ENCODE measurements at places on chromosomes 1 and 21.
A peak's percentile ranks its signal among the peaks of the same experiment; 100 is the strongest.

DNA sequence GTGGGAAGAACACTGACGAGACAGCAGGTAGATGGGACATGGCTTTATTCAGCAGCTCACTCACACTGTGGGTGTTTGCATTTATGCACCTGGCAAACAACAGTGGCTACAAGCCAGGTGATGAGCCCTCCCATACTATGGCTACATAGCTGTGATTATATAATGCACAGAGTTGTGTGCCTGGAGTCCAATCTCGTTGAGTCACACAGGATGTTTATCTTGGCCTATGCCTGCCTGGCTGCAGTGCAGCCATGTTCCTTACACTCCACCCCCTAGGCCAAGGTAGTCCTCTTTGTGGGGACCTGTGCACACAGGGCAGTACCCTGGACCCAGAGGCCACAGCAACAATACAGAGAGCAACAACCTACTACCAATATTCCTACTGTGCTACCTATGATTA, 1643.8 kb downstream of the MRPL39 start:
- DNase-seq: no peak

DNA sequence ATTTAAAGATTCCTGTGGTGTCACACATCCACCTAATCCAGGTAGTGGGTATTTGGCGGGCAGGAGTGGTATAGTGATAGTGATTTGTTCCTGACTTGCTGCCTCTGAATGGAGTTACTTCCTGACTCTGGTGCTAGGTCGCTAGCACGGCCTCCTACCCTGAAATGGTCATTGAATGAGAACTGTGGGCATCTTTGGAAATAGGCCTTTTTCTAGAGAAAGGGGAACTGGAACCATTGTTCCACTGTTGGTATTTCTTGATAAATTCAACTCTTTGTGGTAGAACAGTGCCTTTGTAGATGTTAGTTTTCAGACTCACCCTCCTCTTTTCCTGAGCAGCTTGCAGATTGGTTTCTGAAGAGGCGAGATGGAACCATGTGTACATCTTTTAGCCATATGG, 1.5 kb downstream of the QSOX1 start:
- peak; percentile 29 for DNase-seq

- DNase-seq: no peak
Measured at GRCh38 chr1:27099135-27099586, 55.8 kb downstream of the SLC9A1 start.

- no peak for DNase-seq
Measured at GRCh38 chr1:46437723-46438122, 43.6 kb downstream of the FAAH start.

DNA sequence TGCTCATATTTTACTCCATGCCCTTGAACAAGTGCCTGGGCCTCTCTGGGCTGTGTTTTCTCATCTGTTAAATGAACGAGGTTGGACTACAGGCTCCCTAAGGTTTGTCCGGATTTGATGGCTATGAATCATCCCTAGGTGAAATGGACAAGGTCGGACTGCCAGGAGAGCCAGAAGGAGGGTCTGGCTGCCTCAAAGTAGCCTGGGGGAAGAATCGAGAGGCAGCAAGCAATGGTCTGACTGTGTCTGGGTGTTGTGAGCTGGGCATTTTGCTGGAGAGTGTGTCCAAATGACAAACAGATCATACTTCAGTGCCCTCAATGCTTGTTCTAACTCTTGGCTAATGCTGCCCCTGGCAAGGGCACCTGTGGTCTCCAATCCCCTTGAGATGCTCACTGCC, 730.9 kb downstream of the PTPRU start:
- no peak for DNase-seq

DNA sequence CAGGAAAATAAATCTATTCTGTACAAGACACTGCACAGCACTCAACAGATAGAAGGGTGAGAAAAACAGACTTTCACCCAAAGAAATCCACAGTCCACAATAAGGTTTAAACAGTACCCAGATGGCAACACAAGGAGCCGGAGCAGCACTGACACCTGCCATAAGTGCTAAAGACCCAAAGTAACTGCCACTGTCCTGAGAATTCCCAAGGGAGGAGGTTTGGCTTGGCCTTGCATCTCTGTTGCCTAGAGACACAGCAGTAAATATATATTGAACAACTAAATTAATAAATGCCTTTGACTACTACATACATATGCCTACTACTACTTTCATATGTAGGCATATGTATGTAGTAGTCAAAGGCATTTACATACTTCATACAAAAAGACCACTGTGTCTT, 68.0 kb downstream of the VAV3 start:
- DNase-seq: no peak

- no peak for DNase-seq
Measured at GRCh38 chr1:167532964-167533824, 14.9 kb upstream of the CD247 start.

- DNase-seq: no peak
Measured at GRCh38 chr1:94098585-94099111, 22.3 kb downstream of the ABCA4 start.

DNA sequence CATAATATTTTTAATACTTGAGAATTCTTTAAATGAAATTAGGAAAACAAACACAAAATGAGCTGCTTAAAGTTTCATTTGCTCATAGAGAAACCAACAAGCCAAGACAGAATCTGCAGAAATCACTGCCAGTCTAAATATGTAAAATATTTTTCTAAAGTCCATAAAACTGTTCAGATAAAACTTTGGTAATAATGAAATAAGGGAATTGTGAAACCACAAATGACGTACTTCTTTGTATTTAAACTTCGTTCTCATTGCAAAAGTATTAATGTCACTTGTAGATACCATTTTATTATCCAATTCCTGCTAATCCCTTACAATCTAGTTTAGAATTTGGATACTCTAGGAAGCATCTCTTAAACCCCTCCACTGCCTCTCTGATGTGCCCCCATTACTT, 234.5 kb upstream of the NEGR1 start:
- no peak for DNase-seq

- DNase-seq: no peak
Measured at GRCh38 chr1:56816909-56817308, 2.3 kb downstream of the FYB2 start.

GRCh38 chr1:116572771-116573430, 2.1 kb upstream of the CD58 start:
- DNase-seq: no peak

DNA sequence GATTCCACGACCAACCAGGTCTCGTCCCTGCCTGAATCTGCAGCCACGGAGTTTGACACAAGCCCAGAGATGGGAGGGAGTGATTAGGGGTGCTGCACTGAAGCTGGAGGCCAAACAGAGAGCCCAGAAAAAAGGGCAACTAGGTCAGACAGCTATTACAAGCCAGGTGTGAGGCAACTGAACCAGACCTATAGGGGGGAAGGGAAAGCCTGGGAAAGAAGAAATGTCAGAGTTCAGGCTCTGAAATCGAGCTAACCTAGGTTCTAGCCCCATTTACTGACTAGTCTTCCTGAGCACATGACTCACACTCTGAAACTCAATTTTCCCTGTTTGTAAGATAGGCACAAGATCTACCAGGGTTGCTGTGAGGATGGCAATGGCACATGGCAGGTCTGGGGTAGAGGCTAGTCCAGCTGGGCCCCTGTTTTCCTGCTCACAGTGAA, 1.7 kb downstream of the DHCR24 start:
- DNase-seq: no peak

DNA sequence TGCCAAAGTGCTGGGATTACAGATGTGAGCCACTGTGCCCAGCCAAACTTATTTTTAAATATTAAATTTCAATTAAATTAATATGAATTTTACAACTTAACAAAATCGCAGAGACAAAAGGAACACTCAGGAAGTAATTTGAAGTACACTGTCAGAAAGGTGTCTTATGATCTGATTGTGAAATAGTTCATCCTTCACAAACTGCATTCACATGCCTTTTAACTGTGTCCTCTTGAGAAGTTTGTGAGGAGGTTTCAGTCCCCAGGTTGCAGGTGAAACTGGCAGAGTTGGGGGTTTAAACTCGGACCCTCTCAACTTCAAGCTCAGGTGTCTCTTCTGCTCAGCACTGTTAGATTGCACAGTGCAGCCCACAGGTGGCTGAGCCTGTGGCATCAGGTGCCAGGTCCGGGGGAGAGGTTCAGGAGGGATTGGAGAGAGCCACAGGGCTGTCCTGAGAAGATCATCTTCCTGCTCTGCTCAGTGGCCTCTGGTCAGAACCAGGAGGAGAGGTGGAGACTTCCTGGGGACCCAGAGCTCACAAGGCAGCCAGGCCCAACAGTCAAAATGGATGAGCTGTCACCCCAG, 152.3 kb upstream of the RAB4A start:
- no peak for DNase-seq

DNA sequence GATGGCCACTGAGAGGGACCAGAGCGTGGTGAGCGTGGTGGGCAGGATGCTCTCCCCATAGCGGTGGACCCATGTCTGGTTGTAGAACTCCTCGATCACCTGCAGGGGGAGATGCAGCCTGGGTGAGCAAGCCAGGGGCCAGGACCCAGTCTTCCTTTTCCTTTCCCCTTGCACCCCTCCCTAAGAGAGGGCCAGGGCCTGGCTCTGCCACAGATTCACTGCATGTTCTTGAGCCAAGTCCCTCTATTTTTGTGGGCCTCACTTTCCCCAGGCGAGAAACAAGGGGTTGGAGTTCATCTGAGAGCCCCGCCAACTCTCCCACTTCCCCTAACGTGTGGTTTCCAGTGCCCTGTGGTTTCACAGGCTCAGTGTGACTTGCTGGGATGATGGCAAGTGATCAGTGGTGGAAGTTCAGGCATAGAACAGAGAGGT, 27.5 kb downstream of the SLC2A1 start:
- DNase-seq: peak; percentile 64

GRCh38 chr1:23759277-23759676, 16.0 kb downstream of the ELOA start:
- DNase-seq: no peak

DNA sequence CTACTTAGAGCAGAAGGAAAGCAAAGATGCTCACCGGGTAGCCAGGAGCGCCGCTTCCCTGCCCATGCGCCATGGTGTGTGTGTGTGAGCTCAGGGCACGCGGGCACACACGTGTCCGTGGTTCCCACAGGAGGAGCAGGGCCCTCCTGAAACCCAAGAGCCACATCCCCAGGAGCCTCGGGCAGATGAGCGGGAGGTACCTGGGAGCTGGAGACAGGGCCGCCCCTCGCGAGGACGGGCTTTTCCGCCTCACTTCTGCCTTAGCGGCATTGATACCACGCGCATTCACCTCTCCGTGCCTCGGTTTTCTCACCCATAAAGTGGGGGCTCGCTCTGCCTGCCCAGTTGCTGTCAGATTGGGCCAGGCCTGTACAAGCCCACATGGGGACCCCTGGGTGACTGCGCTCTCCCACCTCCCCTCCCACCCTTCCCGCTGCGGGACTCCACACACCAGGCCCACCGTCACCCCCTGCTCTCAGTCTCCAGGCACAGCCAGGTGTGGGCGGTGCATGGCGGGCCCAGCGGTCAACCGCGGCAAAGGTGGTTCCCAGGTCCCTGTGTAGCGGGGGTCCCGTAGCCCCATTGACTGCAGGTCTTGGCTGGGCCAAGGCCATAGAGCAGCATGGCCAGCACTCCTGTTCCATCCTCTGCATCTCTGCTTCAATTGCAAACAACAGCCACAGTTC, 66.3 kb downstream of the SIK1 start:
- no peak for DNase-seq

- DNase-seq: no peak
Measured at GRCh38 chr1:9841460-9841859, 17.7 kb upstream of the CLSTN1 start.

- no peak for DNase-seq
Measured at GRCh38 chr1:231193710-231194340, 32.0 kb downstream of the TRIM67 start.

DNA sequence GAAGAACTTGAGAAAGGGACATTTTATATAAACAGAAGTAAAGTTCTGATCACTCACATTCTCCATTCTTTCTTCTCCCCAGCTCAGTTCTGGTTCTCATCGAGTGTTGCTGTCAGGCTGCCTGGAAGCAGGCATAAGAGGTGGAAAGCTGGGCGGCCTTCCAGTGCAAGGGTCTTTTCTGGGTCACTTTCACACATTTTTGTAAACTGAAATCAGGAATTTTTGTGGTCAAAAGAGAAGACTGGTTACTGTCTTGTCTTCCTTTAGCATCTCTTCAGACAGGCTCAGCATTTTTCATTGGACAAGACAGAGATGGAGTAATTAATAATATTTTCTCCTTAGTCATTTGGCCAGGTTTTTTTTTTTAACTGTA, 93.7 kb downstream of the CTH start:
- DNase-seq: no peak

GRCh38 chr1:157682710-157683437, 17.7 kb downstream of the FCRL3 start:
- no peak for DNase-seq

- DNase-seq: no peak
Measured at GRCh38 chr1:115671176-115671934, 29.6 kb downstream of the VANGL1 start.

DNA sequence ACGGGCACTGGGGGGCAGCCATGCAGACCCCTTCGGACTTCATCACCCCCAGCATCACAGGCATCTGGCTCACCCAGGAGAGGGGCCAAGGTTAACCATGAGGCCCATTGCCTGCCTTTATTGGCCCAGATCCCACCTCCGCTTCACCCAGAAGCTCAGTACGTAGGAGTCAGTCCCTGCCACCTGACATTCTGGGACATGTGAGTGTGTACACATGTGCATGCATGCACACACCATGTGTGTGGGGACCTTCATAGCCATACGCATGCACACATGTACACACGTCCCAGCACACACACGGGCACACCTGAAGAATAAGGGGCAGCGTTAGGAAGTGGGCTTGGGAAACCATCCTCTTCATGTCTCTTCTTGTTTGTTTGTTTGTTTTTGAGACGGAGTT, 24.1 kb upstream of the TRAPPC10 start:
- no peak for DNase-seq

DNA sequence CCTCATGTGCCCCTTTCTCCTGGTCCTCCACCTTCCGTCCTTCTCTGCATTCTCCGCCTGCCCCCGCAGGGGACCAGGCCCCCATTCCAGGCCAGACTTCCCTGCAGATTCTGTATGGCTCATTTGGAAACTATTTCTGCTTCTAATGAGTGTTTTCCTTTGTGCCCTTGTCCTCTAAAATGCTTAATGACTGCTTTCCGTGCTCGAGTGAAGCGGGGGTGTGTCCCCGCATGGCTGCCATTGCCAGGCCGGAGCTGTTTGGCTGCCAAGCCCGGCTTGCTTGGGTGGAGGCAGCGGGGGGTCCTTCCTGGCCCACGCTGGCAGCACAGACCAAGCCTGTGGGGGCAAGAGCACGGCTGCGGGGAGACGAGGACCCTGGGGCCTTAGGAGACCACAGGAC, 299.3 kb upstream of the VAMP3 start:
- DNase-seq: no peak
